ENCODE measurements at places on chromosomes 6 and 20.
A peak's percentile ranks its signal among the peaks of the same experiment; 100 is the strongest.

DNA sequence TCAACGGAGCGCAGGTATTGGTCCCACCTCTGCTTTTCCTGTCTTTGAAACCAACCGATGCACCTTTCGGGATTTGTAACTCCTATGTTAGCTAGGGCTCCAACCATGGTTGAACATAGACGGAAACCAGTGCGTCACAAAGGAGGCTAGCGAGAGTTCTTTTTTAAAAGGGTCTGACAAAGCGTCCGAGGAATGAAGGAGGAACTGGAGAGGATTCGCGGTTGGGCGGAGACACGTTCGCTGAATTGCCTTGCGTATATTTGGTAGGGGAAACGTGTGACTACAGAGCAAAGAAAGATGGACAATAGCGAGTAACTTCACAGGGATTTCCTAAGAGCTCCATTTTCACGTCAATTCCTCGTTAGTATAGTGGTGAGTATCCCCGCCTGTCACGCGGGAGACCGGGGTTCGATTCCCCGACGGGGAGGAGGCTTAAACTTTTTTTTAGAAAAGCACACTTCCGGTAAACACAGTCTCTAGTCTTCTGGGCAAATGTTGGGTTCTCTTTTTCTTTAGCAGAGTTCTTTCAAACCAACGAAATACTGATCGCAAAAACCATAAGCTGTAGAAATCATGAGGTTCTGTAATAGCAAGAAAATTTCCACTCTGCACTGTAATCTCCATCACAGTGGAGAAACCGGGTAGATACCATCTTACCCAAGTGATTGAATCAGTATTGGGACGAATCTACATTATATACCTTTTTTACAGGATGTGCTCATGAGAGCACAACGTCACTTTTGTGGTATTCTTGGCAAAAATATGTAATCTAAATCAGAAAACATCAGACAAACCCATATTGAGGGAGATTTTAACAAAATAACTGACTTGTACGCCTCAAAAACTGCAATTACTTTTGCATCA lies 6.6 kb upstream of the ZNF184 start:
- DNase-seq: peak; percentile 55

DNA sequence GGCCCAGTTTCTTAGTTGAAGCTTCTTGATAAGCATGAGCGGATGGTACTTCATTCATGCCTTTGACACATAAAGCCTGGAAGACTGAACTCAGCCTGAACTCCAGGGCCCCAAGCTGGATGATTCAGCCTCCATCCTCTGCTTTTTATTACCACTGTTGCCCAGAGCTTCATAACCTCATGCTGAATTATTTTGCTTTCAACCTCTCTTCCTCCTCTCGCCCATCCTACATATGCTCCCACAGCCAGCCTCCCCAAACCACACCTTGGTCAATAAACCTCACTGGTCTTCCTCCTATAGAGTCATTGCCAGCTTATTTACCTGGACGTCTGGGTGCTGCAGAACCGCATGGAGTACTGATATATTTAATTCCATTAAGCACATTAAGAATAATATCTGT lies 59.4 kb downstream of the SLC35B3 start:
- DNase-seq: no peak

- DNase-seq: no peak
Observed at GRCh38 chr6:146859795-146860495, 261.2 kb downstream of the ADGB start.

DNA sequence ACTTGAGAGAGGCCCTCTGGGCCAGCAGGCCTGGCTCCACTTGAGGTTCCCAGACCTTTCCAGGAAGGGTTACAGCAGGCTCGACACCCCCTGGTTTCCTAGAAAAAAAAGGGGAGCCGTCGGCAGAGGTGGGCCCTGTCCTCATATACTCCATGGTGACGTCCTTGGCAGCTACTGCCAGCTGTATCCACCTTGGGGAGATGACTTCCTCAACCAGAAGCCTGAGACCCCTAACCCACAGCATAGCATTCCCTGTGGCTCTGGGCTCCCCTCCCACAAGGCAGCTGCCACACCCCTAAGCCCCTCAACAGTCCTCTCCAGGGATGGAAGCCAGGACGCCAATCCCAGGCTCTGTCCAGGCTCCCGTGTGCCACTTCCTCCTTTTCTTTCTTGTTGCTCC lies 294.8 kb downstream of the CDC5L start:
- no peak for DNase-seq

- no peak for DNase-seq
Observed at GRCh38 chr6:156376091-156376490, 401.1 kb upstream of the ARID1B start.

DNA sequence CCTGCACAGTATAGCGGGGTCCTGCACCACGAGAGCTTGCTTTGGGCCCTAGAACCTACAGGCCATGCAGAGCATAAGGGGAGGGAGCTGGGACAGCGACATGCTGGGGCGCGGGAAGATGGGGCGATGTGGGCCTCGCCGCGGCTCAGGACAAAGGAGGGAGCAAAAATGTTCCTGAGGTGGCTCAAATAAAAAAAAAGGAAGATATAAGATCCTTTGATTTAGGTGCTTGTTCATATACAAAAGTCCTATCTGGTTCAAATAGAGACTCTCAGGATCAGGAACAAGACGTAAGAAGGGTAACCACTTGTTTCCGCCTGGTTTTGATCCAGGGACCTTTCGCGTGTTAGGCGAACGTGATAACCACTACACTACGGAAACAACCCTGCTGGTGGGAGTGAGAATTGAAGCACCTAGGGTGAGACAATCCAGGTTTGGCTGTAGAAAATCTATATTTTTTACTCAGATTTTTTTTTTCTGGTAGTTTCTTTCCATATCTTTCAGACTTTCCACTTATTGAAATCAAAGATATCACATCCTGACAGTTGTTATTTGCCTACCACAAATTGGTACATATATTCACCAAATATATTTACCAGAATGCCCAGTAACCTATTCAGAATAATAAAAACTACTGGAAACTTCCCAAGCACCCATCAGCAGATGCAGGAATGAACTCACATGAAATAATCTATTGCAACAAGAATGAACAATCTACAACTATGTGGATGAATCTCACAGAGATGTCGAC lies 177.9 kb upstream of the ZNF184 start:
- DNase-seq: peak; percentile 70

GRCh38 chr6:18265787-18266522 lies 1.6 kb upstream of the DEK start:
- DNase-seq: no peak

DNA sequence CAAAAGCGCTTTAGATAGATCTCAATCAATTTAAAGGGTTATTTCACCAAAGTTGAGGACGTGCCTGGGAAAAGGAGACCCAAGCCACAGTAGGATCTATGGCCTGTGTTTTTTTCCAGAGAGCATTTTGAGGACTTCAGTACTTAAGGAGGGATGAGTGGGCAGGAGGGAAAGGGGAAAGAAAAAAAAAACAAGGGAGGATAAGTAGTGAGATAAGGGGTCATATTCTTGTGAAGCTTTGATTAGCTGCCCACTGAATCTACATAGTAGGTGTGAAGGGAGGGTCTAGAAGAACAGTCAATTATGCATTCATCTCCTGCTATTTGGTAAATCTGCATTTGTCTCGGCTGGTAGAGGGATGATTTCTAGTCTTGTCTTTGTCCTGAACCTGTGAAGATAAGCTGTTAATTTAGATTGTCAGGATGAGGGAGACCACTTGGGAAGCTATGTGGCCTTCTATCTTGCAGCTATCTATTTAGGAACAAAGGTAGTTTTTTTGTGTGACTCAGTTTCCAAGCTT lies 48.4 kb downstream of the CLVS2 start:
- DNase-seq: no peak

DNA sequence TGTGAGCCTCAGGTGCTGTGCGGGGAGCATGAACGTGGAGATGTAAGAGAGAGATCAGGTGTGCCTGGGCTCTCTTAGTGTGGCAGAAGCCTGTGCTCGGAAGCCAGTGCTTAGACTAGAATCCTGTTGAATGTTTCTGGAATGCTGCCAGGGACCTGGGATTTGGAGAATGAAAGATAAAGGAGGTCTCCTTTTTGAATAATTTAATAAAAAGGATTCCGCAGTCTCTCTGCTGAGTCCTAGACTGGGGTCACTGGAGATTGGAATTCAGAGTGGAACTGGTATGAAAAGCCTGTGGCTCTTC lies 18.8 kb upstream of the EFCAB8 start:
- no peak for DNase-seq
